ENCODE measurements at places on chromosomes 5 and 9. TPM values are rescaled to one million over a fixed set of nuclear protein-coding genes. Genes with fewer than 3 reads are reported as not detected.

The FOXD4L5 gene
- not detected for polyA plus RNA-seq

- DNase-seq, result no peak
These were observed 62.9 kb downstream of the COL5A1 start for GRCh38 chr9:134704498-134704897.

The HK3 gene
- polyA plus RNA-seq, result 0.09 TPM

DNA sequence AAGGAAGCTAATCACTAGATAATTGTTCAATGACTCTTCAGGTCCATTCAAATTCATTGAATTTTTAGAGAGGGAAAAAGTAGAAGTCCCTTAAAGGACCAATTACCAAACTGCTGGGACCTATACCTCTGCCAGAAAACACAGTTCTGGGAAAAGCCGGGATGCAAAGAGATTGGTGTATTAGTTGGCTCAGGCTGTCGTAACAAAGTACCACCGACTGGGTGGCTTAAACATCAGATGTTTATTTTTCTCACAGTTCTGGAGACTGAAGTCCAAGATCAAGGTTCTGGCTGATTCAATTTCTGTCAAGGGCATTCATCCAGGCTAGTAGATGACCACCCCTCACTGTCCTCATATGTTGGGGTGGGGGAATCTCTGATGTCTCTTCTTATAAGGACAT, 177.1 kb upstream of the FSTL4 start:
- no peak for DNase-seq

GRCh38 chr9:98786750-98787510, 9.4 kb downstream of the ANKS6 start:
- no peak for DNase-seq
